ENCODE measurements at places on chromosomes 1 and 21.

DNA sequence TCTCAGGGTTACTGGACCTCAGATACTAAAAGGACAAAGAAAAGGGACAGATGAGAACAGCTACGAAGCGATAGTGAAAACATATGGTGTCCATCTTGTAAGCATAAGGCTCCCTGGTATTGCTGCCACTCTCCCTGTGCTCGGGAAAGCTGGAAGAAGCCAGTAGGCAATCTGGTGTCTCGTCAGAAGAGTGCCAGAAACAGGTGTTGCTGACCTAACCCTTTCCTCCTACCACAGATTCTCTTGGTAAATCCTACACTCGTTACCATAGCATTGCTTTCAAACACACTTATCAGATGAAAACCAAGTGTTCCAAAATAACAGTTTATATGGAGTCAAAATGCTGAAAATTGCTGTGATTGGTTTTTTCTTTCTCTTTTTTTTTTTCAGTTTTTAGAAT, 146.3 kb downstream of the NRIP1 start:
- no peak for DNase-seq

- no peak for DNase-seq
These were observed 30.8 kb upstream of the DNAJC6 start for GRCh38 chr1:65278376-65279069.

GRCh38 chr1:226376300-226376699, 31.6 kb downstream of the PARP1 start:
- DNase-seq = no peak

DNA sequence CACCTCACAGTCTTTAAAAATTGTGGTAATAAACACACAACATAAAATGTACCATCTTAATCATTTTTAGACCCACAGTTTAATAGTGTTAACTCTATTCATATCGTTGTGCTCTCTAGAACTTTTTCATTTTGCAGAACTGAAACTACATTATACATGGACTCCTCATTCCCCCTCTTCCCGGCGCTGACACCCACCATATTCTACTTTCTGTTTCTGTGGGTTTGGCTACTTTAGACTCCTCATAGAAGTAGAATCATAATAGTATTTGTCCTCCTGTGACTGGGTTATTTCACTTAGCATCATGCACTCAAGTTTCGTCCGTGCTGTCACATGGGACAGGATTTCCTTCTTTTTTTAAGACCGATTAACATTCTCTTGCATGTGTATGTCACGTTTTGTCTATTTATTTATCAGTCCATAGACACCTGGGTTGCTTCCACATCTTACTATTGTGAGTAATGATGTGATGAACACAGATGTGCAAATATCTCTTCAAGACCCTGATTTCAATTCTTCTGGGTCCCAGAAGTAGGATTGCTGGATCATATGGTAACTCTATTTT, 62.9 kb upstream of the TMPRSS2 start:
- DNase-seq = no peak

Data from CD4-positive, alpha-beta T cell treated with Interferon alpha-2 for 1 hour (primary cell).